ENCODE measurements at places on chromosomes 6 and 20.
A peak's percentile ranks its signal among the peaks of the same experiment; 100 is the strongest.

- no peak for DNase-seq
Observed at GRCh38 chr6:3367630-3368029, 89.2 kb downstream of the SLC22A23 start.

- no peak for DNase-seq
Observed at GRCh38 chr20:33501000-33501399, 11.1 kb downstream of the CBFA2T2 start.

- DNase-seq, result peak; percentile 61
Observed at GRCh38 chr20:23374441-23374840, 12.5 kb downstream of the GZF1 start.

GRCh38 chr6:167209577-167209975, 51.8 kb upstream of the GPR31 start:
- no peak for DNase-seq

- DNase-seq, result peak; percentile 49
Observed at GRCh38 chr6:41546866-41547798, 951 bp downstream of the FOXP4 start.

- peak; percentile 49 for DNase-seq
Observed at GRCh38 chr20:15763366-15763765, 809.9 kb downstream of the KIF16B start.

GRCh38 chr6:42929821-42930360, 611 bp downstream of the CNPY3 start:
- peak; percentile 70 for DNase-seq

DNA sequence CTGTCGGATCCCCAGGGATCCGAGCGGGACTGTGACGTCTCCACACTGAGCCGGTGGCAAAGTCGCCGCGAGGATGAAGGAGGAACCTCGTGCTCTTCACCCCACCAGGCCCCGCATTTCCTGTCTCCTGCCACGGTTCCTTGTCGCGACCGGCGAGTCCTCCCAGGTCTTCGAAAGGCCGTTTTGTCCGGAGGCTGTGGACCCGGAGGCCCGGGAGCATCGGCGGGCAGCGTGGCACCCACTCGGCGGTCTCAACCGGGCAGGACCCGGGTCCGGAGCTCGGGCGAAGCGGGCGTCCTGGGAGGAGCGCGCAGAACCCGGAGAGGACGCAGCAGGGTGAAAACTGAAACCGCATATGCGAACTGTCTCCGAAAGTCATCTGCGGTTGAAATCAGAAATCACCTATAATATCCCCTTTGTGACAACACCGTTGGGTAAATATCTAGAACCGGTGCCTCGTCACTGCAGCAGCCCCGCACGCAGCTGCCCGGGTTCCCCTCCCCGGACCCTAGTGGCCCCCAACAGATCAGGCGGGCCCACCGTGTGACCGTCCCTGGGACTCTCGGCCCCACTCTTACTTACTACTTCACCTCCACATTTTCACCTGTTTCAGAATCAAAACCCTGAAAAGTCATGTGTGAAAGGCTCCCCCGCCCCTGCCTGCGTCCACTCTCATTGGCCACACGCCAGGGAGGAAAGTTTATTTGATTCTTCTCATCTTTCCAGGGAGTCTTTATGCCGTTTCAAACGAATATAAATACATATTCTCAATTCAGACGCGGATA, 3.1 kb upstream of the ULBP2 start:
- DNase-seq, result peak; percentile 22

DNA sequence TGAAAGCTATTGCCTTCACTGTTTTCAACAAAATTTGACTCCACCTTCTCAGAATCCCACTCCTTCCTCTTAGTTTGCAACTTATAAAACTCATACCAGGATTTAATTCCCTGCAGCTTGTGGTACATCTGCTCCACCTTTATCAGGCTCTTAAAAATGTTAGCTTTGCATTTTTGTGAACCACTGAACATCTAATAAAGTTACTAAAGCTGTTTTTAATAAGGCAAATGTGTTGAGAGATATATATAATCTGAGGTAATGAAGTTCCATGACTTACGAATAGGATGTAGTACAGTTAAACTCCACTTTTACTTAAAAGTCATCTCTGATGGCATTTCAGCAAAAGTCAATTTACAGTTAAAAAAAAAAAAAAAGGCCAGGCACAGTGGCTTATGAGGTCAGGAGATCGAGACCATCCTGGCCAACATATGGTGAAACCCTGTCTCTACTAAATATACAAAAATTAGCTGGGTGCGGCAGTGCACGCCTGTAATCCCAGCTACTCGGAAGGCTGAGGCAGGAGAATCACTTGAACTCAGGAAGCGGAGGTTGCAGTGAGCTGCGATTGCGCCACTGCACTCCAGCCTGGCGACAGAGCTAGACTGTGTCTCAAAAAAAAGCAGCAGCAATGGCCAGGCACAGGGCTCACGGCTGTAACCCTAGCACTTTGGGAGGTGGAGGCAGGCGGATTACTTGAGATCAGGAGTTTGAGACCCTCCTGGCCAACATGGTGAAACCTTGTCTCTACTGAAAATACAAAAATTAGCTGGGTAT, 106.2 kb downstream of the KIF13A start:
- no peak for DNase-seq

GRCh38 chr6:45512717-45513116, 135.0 kb upstream of the SUPT3H start:
- DNase-seq, result no peak

DNA sequence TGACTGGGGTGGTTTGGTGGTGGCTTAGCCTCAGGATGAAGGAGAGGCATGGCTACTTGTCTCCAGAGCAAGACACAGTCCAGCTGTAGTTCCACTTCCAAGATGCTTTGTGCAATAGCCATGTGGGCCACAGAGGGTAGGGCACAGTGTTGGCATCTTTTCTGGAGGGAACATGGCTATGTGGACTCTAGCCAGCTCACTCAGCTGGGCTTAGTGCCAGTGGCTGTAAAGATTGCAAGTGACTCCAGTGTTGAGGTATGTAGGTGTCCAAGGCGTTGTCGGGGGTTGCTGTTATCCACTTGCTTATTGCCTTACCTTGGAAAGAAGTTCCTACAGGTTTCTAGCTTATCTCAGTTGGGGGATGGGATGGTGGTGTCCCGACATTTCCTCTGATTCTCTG, 233.4 kb downstream of the CD109 start:
- peak; percentile 49 for DNase-seq

GRCh38 chr6:43954311-43955131, 172.7 kb downstream of the MRPL14 start:
- no peak for DNase-seq

- no peak for DNase-seq
Observed at GRCh38 chr6:139551376-139551775, 176.9 kb upstream of the CITED2 start.
